OCI-LY7 (cell line): ENCODE measurements at places on chromosomes 2 and 18.
A peak's percentile ranks its signal among the peaks of the same experiment; 100 is the strongest.

DNA sequence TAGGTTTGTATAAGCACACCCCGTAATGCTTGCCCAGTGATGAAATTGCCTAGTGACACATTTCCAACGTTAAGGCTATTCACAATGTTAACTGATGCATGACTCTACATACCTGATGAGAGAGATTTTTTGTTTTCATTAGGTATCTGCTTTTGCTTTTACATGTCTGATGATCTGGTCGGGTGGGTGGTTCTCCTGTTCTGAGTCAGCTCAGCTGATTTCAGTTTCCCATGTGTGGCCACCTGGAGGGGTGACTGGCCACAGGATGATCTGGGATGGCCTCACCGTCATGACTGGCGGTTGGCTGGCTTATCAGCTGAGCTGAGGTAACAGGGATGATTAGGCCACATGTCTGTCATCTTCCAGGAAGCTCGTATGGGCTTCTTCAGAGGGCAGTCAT is 33.8 kb upstream of the ACYP2 start:
- no peak for DNase-seq

DNA sequence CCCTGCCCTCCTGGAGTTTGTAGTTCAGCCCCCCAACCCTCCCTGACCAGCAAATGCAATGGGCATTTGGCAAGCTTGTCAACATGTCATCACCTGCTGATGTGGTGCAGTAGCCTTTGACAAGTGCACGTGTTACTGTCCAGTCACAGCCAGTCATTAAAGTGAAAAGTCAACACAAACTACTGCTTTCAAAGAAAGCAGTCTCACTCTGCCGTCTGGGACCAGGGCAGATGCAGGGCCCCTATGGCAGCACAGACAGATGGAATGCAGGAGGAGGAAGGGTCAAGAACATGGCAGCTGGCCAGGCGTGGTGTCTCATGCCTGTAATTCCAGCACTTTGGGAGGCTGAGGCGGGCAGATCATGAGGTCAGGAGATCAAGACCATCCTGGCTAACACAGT is 222.4 kb upstream of the OSR1 start:
- DNase-seq = no peak

DNA sequence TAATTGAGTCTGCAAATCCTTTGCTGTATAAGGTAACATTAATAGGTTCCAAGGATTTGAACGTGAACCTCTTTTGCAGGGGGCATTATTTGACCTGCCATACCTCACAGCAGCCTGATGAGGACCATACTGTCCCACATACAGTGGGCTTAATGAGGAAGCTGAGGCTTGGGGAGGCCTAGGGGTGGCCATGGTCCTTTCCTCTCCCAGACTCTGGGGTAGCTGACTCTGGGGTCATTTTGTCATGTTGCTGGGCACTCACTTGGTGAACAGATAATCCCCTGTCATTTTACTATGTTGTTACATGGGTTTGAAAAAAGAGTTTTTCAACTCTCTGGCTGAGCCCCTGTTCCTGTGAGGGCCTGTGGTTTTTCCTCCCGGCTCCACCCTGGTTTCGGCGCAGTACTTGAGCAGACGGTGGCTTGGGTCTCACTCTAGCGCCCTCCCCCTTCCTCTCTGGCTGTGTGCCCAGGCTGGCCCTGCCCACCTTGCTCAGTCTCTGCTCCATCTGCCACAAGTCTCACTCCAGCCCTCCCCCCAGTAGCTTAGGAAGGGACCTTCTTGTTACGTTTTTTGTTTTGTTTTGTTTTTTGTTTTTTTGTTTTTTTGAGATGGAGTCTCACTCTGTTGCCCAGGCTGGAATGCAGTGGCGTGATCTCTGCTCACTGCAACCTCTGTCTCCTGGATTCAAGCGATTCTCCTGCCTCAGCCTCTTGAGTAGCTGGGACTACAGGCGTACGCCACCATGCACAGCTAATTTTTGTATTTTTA is 21.0 kb downstream of the INPP4A start:
- no peak for DNase-seq

DNA sequence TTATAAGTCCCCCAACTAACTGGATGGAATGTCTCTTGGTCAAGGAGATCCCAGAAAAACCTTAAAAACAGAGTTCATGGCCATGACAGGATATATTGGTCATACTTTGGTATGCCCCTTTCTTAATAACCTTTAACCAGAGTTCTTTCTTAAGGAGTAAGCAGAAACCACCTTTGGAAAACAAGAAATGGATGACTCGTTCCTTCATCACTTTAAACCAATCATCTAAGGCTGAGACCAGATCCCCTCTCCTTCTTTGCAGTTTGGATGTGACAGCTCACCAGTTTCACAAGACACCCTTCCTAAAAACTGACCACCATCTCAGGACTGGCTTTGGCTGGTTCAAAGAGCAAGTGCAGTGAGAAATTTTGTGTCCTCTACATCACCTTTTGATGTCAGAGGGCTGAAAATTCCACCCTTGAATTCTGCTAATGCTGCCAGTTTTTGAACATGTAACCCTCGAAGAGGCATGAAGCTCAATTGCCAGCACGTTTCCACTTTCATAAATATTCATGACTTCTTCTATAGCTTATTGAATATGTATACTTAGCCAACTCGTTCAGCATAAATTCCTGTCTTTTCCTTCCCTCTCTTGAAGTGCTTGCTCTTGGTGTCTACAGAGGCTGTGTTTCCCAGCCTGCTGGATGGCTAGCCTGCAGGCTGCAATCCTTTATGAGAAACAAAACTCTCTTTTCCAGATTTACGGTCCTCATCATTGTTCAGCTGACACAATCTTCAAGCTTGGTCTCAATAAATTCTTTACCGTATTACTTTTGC is 1323.5 kb upstream of the TMEFF2 start:
- no peak for DNase-seq

DNA sequence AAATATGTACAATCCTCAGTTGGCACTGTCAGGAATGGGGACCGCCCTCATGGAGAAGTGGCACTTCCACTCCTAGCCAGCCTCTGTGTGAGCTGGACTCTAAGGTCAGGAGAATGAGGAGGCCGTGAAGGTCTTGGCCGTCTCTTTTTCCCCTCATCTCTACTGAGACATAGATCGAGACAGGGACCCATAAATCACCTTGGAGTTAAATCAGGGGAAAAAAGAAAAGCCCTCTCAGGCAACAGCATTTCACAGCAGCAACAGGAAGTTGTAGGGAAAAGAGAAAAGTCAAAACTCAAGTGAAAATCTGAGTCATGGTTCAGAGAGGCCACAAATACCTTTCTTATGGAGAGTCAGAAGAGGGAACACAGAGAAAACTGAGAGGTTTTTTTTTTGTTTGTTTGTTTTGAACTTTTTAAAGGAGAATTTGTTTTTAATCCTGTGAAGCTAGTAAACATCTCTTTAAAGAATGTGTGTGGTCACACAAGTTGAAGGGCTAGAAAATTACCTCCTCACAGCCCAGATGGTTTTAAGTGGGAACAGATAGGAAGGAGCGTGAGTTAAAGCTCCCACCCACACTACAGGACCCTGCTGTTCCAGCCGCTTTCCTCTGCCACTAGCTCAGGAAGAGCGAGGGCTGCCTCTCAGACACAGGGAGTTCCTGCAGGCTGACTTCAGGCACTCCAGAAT is 30.6 kb upstream of the CYP1B1 start:
- no peak for DNase-seq

DNA sequence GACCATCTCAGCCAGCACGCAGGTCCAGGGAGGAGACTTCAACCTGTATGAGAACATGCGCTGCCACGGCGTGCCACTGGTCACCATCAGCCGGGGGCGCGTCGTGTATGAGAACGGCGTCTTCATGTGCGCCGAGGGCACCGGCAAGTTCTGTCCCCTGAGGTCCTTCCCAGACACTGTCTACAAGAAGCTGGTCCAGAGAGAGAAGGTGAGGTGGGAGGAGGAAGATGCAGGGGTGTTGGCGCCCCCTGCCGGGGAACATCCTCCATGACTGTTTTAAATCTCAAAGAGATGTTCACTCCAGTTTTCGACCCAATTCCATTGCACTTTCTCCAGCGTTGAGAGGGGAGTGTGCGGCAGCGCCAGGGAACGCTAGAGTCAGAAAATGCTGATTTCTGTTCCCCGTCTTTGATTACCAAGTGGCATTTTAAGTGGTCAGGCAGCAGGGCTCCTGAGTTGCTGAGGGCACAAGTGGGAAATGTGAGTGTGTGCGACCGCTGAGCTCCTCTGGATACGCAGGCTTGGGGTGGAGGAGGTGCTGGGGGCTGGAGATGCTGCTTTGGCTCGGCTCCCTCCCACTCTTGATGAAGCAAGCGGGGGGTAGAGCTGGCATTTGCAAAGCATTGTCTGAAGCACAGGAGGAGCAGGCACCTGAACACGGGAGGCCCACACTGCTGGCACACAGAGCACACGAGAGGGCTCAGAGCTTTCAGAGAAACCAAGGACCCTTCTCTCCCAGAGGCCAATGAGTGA is 27.7 kb upstream of the MAPRE3 start:
- DNase-seq = peak; percentile 60

GRCh38 chr2:9696731-9697130 is 65.9 kb upstream of the YWHAQ start:
- no peak for DNase-seq

DNA sequence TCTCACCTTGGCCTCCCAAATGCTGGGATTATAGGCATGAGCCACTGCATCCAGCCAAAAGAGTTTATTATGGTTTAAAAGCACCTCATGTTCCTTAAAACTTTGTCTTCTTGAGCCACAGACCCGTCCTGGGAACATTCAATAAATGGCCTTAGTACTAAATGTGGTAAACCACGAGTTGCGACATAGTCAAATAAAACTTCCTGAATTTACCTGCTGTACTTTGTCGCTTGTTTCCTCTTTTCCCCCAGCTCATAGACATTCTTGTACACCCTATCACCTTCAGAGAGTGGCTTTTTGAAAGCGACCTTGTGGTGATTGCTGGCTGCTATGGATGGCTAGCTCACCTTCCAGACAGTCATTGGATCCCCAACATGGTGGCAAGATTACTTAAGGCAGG is 310.4 kb downstream of the LRRTM1 start:
- DNase-seq = no peak

DNA sequence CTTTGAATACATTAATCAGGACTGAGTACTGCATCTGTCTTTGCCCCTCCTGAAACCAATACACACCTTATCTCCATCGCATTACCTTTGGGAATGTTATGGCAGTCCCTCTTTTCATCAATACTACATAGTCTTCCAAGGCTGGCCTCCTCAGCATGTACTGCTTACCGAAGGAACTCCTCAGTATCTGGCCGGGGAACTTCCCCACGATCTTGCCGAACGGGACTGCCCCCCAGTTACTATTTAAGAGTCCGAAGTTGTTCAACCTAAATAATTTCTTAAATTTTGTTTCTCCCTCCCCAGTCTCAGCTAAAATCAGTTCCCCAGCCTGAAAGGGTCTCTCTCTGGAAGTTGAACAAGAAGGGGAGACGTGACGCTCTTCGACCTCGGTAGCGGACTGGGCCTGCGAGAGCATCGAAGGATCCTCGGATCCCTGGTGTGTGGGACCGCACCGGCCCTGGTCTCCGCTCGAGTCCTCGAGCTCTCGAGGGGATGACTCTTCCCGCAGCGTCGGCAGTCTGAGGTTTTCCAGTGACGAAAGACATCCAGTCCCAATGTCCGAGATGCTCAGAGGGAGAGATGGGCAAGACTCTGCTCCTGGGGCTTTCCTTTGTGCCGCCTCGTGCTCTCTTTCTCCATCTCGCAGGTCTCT is 489 bp downstream of the TRMT61B start:
- DNase-seq = no peak

GRCh38 chr2:225122583-225123486 is 80.6 kb upstream of the DOCK10 start:
- peak; percentile 44 for DNase-seq

GRCh38 chr2:21438949-21439348 is 315.2 kb downstream of the TDRD15 start:
- DNase-seq = no peak

DNA sequence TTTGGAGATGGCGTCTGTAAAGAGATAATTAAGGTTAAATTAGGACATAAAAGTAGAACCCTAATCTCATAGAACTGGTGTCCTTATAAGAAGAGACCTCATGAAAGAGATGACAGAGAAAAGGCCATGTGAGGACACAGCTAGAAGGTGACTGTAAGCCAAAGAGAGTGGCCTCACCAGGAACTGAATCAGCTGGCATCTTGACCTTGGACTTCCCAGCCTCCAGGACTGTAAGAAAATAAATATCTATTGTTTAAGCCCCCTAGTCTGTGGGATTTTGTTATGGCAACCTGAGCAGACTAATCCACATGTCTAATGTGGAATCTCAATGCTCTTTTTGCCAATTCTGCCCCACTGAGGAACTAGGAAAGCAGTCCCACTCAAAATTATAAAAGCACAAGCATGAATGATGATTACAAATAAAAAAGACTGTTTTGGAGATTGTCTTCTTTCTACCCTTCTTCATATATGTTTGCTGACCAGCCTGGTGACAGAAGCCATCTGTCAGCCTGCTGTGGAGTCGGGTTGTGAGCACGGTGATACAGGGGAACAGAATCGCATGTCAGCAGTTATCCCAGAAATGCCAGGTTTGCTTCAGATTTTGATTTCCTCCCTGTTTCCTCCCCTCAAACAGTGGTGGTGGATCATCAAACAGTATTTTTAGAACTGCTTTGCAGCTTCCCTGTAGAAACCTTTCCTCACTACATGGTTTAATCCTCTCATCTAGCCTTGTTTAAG is 54.2 kb downstream of the INPP4A start:
- no peak for DNase-seq

DNA sequence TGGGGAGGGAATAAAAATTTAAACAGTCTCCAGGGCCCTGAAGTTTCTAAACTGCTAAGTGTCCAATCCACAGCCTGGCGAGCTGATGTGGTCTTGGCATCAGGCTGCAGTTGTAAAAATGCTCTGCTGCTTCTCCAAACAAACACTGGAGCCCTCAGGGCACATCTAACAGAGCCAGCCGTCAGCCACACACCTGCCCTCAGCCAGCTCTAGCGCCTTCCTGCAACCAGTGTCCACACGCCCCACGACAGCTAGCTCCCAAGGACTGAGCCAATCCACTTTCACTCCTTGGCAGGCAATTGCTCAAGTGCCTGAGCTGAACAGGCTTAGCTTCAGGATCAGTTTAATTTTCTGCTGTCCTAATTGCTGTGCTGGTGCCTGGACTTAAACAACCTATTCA is 446.4 kb upstream of the RAB12 start:
- no peak for DNase-seq

GRCh38 chr2:187544371-187545080 is 9.7 kb downstream of the TFPI start:
- DNase-seq = no peak

- no peak for DNase-seq
Observed at GRCh38 chr2:54667726-54668650, 55.5 kb upstream of the EML6 start.

DNA sequence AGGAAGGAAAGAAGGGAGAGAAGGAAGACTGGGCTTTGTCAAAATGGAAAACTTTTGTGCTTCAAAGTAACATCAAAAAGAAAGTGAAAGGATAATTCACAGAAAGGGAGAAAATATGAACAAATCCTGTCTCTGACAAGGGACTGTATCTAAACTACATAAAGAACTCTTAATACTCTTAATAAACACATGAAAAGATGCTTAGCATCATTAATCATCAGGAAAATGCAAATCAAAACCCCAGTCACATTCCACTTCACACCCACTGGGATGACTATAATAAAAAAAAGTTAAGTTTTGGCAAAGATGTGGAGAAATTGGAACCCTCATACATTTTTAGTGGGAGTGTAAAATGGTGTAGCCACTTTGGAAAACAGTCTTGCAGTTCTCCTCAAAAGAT is 11.8 kb upstream of the ZFP36L2 start:
- DNase-seq = no peak
